ENCODE measurements at places on chromosomes 13 and 19. TPM values are rescaled to one million over a fixed set of nuclear protein-coding genes. Genes with fewer than 3 reads are reported as not detected.

The CKM gene
- total RNA-seq, result not detected

The GIPR gene
- total RNA-seq, result not detected

DNA sequence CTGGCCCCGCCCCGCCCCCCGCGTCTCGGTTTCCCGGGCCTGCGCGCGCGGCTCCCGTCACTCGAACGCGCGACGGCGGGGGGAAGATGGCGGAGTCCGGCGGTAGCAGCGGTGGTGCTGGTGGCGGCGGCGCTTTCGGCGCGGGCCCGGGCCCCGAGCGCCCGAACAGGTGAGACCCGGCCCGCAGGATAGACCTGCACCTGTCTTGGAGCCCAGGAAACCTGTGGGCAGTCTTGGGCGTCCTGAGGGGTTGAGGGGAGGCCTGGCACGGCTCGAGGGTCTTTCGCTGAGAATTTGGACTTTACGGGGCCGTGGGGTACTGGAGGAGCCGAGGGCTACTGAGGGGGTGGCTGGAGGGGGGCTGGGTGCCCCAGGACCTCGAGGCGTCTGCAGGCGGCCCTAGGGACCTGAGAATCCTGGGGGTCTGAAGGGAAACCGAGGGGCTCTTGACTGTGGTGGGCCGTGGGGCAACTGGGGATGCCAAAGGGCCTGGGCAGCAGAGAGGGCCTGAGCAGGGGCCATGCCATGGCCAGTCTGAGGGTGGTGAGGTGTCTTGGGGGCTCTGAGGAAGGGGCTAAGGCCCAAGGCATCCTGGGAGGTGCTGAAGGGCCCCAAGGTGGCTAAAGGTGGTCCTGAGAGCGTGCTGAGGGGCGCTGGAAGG, at the start of gene KLHL26:
KLHL26 (plus strand) TSS at position 60 of the 661 bp plus-strand sequence; CDS start at position 87, 27 bp downstream.
- no peak for DNase-seq

DNA sequence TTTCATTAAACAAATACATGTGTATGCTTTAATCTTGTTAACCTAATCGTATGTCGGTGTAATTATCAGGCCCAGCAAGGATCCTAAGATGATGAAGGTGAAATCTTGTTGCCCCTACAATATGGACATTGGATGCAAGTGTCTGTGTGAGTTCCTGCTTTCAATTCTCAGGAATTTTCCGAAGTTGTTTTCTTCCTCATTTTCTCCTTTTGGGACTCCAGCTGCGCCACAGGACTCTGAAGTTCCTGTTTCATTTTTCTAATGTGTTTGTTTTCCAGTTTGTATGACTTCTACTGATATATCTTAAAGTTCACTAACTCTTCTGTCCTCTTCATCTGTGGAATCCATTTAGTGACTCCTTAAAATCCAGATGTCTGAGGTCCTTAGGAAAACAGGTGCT, 11.9 kb upstream of the OR7D2 start:
- DNase-seq, result no peak

DNA sequence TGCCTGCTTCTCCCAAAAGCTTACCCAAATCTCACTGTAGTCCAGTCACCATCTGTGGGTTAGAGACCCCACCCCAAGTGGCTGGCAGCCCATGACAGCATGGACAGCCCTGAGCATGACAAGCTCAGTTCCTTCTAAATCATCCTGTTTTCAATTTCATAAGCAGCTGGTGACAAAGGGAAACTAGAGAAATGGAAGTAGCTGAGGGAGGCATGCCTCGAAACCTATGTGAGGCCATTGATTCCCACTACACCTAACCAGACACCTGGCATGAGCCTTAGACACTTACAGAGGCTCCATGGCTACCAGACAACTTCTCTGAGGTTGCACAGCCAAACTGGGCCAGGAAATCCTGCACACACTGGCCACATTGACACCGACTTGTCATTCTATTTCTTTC, 56.2 kb downstream of the ABCC4 start:
- DNase-seq, result no peak

DNA sequence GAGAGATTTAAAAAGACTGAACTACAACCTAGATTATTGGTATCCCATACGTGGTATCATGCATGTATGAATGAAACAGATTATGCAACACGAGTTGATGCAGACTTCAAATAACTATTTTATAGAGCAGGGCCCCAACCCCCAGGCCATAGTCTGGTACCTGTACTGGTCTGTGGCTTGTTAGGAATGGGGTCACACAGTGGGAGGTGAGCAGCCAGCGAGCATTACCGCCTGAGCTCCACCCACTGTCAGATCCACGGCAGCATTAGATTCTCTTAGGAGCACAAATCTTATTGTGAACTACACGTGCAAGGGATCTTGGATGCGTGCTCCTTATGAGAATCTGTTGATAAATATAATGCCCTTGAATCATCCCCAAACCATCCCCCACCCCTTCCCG, 320.2 kb downstream of the TBC1D4 start:
- no peak for DNase-seq

DNA sequence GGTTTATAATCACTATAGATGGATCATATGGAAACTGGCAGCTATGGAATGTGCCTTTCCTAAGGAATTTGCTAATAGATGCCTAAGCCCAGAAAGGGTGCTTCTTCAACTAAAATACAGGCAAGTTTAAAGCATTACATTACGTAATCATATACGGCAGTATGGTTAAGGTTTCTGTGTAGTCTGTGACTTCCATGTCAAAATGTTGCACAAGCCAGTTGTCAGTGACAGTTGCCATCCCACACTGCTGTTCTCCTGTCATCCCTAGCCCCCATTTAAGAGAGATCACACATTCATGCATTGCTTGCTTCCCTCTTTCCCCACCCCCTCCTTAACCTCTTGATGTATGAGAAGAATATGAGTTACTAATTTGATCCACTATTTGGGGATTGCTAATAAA, 47.3 kb downstream of the BRCA2 start:
- no peak for DNase-seq

- DNase-seq, result no peak
These were observed 1.2 kb downstream of the ZNF233 start for GRCh38 chr19:44260695-44261446.

The SRRM5 gene
- total RNA-seq, result 0.05 TPM

GRCh38 chr13:87536499-87536898, 134.7 kb upstream of the SLITRK5 start:
- DNase-seq, result no peak

The VSTM2B gene
- total RNA-seq, result not detected

DNA sequence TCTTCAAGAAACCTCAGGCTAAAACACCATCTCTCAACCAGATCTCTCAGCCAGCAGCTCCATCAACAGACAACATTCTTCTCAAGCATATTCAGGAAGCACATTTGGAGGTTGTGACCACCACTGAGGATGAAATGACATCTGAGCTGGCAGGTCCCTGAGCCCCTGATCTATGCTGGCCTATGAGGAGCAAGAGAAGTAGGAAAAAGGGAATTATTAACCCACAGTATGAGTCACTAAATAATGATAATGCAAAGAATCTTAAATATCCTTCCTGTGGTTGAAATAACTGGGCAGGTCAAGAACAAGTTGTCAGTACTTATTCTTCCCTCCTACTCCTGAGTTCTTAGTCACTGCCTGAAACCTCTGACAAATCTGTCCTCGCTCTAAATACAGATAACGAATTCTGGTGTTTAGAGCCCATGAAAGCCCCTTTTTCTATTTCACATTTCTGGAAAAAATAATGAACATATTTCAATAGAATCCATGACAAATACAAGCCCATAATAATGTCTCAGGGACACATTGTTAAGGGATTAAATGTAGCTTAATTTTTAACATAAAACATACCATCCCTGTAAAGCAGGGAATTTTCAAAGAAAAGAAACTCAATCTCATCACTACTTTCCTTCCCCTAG, 225.8 kb upstream of the IRS2 start:
- DNase-seq, result peak; percentile 17

DNA sequence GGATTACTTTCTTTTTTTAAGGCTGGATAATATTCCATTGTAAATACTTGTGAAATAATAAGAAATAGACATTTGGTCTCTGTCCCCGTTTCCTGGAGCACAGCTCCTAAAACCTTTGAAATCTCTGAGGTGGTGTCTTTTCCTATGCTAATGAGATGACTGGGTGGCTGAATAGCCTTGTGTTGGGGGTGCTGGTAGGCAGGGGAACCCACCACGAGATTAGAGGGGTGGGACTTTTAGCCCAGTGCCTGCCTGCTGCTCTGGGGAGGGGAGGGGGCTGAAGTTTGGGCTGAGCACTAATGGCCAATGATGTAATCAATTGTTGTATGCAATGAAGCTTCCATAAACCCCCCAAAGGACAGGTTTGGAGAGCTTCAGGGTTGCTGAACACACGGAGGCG, 175.7 kb downstream of the FGF9 start:
- no peak for DNase-seq

DNA sequence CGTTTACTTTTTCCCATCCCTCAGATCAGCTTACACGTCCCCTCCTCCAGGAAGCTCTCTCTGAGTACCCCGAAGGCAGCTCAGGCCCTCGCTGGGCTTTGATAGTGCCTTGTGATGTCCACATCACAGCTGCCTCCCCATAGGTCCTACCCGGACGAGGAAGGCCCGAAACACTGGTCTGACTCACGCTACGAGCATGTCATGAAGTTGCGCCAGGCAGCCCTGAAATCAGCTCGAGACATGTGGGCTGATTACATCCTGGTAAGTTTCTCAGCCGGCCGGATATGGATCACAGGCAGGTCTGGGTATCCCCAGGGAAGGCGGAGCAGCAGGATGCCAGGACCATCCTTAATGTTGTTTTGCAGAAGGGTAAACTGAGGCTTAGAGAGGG, 4.8 kb downstream of the COLGALT1 start:
- DNase-seq, result peak; percentile 94

- DNase-seq, result no peak
These were observed 452 bp upstream of the PPM1N start for GRCh38 chr19:45497791-45498190.
